ENCODE measurements at places on chromosomes 6 and 20. TPM values are rescaled to one million over a fixed set of nuclear protein-coding genes. Genes with fewer than 3 reads are reported as not detected.

- DNase-seq = no peak
Measured at GRCh38 chr20:1803932-1804501, 91.2 kb upstream of the SIRPA start.

DNA sequence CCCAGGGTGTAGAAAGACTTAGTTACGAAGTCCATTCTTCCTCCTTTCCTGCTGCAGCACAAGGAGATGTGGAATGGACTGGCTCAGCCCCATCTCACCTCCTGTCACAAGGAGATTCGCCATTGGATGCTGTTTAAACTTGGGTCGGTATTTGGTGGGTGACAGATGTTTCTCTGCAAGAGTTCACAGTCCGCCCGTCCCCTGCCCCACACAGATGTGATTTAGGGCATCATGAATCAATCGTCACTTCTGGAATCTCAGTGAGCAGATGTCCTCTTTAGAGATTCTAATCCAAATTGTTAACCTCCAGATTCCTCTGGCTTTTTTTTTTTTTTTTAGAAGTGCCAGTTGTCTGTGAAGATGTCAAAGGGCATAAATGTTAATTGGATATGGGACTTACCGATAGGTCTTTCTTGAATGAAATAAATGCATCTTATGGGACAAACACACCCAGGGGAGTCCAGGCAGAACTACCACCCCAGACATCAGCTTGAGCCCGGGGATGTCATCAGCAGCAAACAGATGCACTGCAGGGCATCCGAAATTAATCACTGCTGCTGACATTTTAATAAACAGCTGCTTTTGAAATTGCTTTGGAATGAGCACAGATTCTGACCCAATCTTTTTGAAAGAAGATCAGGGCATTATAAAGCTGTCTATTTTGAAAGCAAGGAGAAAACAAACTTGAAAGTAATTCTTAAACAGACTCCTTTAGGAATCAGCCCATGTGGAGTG, 117.6 kb upstream of the CDH4 start:
- no peak for DNase-seq

DNA sequence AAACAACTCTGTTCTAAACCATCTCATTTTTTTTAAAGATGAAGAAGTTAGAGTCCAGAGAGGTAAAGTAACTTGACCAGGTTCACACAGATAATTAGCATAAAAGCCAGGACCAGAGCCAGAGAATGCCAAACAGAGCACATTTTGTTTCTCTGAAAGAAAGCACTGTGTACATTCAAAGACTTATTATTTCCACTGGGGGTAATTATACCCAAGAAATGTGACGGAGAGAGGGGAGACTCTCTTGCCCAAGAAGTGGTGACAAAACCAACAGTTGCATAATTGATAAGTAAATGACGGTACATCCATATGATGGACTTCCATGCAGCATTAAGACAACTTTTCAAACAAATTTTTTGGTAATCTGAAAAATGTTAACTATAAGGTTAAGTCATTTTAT, 111.6 kb downstream of the RTN4IP1 start:
- no peak for DNase-seq

- DNase-seq = no peak
Measured at GRCh38 chr6:22913612-22914011, 344.2 kb downstream of the HDGFL1 start.

- no peak for DNase-seq
Measured at GRCh38 chr20:56278196-56278595, 29.7 kb downstream of the MC3R start.

- DNase-seq = peak; percentile 13
Measured at GRCh38 chr6:145885431-145885830, 70.8 kb upstream of the FBXO30 start.

- no peak for DNase-seq
Measured at GRCh38 chr20:19161336-19161735, 51.1 kb upstream of the SLC24A3 start.

PRR18 gene
- not detected for polyA plus RNA-seq

SASH1 gene
- polyA plus RNA-seq = 11.9 TPM

- DNase-seq = peak; percentile 5
Measured at GRCh38 chr6:166598441-166599138, 12.1 kb upstream of the RAMACL start.

DNA sequence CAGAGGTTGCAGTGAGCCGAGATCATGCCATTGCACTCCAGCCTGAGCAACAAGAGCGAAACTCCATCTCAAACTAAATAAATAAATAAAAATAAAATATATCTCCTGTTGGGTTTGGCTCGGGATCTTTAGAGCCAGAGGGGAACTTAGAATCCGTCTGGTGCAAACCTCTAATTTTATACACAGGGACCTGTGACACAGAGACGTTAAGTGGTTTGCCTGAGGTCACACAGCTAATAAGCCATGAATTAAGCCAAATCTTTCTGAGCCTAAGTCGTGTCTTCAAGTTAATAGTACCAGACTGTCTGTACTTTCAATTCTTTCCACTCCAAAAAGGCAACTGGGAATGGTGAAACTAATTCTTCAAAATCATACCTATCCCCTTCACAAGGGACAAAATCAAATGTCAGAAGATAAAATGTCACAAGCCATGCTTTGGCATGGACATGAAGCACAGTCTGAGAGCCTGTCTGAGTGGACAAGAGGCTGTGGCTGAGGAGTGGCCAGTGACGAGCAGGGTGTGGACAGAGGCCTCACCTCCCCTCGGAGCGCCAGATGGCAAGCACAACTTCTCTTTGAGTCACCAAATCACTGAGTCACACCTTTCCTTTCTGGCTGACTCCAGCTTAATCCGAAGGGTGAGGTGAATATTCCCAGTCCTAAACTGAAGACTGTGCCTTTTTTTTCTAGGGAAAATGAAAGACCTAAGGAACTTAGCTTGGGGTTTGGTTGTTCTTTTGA, 177.4 kb downstream of the TFAP2A start:
- peak; percentile 4 for DNase-seq

RAB5IF gene
- polyA plus RNA-seq = 129 TPM

DNA sequence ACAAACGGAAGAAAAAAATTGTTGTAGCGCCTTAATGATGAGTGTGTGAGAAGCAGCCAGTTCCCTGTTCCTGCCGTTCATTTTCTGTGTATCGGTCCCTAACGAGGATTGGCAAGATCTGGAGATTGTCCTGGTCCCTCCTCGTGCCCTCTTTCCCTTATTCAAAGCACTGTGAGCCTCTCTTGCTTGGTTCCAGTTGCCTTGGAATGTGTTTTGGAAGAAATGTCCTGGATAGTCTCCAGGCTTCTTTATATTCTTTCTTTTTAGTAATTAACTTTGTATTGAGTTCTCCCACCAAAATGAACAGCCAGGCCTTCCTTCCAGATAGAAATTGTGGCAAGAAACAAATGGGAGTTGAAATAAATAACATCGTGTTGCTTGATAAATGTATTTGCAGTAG, 348.3 kb downstream of the CDH26 start:
- DNase-seq = no peak

DNA sequence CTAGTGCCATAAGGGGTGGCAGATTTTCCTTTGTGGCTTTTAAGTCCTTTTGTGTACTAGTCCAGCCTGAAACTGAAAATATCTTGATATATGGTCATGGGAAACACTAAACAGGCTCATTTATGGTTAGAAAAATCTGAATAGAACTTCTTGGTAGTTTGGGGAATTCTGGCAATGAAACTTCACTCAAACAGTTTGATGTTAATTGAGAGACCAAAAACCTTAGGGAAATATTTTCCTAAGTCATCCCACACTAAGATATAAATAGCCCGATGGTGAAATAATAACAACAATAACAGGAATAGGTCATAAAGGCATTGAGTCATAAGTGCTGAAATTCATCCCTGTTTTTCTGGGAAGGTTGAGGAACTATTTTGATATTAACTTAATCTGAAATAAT, 146.2 kb upstream of the SMLR1 start:
- DNase-seq = no peak

DNA sequence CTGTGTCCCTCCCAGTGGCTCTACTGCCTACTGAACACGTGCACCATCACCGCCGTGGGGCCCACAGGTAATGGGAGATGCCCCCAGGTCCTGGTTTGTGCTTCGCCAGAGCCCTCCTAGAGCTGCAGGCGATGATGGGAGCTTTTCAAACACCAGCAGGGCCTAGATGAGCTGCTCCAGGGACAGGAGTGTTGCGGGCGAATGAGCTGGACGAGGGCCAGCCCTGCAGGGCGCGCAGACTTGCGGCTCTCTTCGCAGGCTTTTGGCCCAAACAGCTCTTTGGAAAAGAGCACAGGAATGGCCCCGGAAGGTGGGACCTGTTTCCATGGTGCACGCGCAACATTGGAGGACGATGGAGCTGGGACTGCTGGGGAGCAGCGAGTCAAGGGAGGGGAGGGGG, 409.3 kb upstream of the SULF2 start:
- no peak for DNase-seq

All from small intestine (tissue), 16 donors.